T1000 (cell line): ENCODE measurements at places on chromosomes 7 and 10.

DNA sequence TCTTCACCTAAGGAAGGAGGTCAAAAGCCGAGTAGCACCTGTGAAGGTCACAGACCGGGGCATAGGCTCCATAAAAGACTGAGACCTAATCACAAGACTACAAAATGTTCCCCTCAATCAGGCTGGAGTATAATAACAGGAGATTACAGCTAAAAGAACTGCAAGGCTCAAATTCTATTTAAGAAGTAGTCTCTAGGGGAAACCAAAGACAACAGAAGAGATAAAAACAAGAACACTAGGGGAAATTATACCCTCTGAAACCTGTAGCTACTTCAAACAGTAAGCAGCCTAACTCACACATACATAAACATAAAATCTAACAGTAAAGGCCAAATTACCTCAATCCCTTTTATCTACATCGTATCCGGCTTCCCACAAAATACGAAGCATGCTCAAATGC is 38.3 kb downstream of the LMBR1 start:
- no peak for DNase-seq

DNA sequence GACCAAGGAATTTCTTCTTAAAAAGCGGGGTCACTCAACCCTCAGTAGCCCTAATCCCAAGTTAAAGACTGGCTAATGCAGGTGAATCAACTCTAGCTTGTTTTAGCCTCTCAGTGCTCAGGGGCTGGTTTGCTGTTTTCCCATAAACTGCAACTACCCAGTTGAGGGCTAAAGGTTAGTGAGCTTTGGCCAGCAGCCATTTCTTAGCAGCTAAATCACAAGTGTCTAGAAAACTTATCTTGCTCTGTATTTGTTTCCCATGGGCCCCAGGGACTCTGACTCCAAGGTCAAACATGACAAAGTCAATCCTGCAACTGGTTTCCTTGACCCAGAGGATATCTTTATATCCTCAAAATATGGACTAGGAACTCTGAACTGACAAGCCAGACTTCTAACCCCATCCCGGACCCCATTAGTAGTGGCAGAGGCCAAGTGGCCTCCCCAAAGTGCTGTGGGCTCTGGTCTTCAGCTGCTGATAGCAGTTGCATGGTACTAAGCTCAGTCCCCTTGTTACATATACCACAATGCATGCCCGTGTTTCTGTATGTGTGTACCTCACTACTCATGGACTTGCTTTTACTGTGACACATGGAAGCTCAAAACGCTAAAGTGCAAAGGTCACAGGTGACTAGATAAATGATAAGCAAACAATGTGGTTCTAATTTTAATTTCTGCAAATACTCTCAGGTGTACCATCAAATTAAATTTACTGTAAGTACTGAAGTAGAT is 793.0 kb upstream of the IGFBP3 start:
- DNase-seq = no peak

DNA sequence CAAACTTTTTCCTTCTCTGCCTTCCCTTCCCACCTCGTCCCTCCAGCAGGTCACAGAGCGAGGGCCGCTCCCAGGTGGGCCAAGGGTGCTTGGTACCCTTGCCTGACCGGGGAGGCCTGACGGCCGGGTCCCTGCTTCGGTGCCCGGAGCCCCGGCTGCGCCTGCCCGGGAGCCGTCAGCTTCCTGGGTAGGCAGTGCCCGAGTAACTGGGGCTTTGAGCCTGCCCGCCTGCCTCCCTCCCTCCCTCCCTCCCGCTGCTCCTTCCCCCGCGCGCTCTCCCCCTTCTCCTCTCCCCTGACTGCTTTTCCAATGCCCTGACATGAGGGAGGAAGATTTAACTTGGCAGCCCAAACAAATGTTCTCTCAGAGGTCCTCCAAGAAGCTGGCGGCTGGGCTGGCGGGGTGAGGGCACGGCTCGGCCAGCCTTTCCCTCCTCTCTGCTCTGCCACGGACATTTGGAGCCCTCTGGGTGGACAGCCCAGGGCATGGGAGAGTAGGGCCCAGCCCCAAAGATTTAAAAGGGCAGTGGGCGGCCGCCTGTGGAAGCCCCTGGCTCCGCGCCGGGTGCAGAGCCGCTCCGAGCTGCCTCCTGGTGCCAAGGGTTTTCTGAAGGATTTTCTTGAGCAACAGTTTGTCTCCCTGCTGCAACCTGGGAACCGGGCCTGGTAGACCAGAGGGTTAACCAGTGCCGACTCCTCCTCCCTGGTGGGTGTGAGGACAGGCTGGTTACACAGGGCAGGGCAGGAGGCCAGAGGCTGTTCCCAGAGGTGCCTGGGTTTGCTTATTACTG is 2.0 kb downstream of the ZMIZ1 start:
- peak; percentile 36 for DNase-seq

DNA sequence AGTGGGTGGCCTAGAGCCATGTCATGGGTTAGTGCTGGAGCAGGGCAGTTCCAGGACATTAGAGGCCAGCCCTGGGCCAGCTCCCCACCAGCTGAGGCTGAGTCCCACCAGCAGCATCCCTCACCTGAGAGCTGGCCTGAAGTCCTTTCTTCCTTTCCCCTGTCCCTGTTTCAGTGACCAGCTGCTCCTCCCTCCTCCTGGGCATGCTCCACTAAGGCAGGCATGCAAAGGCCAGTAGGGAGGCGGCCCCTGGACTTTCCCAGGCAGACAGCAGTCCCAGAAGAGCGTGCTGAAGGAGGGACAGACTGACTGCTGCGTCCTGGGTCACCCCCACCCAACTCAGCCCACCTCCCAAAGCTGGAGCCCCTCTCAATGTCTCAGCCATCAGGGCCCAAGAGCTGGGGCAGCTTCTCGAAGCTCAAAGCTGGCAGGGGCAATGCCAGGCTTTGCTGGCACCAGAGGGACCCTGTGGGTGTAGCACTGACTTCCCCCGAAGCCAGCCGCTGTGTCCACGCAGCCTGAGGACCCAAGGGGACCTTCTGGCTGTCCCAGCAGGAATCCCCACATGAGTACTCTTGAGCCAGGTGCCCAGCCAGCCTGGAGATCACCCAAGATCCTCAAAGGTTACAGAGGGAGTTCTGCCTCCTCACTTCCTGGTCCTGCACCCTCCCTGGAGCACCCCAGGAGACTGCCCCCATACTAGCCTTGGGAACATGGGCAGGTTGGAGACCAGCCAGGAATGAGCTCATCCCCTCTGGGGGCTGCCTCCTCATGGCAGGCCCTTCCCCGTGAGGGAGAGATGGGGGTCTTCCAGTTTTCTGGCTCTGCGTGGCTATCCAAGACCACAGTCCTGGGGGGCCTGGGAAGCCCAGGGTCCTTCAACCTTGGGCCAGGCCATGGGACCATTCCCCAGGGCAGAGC is 35.2 kb upstream of the RET start:
- no peak for DNase-seq

DNA sequence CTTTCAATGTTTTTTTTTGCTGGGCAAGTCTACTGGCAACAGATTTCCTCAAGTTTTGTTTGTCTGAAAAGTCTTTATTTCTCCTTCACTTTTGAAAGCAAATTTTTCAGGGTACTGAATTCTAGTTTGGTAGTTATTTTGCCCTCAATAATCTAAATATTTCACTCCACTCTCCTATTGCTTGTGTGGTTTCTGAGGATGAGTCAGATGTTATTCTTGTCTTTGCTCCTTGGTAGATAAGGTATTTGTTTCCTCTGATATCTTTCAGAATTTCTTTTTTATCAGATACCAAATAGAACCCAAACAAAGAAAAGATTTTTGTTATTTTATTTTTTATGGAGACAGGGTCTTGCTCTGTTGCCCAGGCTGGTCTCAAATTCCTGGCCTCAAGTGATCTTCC is 99.2 kb upstream of the MALRD1 start:
- DNase-seq = no peak

- DNase-seq = no peak
These were observed 66.3 kb upstream of the COMTD1 start for GRCh38 chr10:75302029-75302428.

DNA sequence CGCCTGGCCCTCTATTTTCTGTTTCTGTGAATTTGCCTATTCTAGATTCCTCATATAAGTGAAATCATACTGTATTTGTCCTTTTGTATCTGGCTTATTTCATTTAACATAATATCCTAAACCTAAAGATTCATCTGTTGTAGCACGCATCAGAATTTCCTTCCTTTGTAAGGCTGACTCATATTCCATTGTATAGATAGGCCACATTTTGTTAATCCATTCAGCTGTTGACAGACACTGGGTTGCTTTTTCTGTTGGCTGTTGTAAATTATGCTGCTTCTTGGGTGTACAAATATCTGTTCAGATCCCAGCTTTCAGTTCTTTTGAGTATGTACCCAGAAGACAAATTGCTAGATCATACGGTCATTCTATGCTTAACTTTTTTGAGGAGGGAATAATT is 28.8 kb upstream of the CUL1 start:
- no peak for DNase-seq

DNA sequence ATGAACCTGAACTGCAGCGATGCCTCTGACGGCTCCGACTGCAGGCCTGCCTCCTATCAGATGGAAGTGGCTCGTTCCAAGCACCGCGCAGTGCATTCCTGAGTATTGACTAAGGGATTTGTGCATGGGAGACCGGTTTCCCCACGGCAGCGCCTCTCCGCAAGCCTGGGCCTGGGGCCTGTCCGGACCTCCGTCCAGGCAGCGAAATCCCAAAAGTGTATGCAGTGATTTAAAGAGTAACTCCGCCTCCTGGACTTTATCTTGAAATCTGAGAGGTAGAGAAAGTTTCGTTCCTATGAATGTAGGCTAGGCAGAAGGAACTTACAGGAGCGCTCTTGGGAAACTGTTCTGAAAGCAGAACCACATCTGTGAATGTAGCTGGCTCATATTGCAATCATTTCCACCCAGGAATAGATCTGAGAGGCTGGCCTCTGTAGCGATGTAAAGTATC is 106.2 kb upstream of the CELF2 start:
- DNase-seq = peak; percentile 99

DNA sequence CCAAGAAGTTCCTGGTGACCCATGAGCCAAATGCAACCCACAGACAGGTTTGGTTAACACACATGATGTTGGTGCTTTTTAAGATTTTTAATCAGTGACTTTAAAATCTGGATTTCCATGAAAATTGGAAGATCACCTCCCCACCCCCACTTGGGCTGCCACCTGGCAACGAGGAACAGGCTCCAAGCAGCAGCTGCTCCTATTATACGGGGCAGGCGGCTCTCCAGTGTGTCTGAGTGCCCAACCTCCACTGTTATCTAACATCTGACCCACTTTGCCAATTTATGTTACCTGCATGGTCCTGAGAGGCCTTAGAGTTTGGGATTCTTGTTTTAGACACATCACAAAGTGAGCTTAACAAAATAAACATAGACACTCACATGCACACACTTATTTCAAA is 56.4 kb downstream of the SGMS1 start:
- DNase-seq = no peak

DNA sequence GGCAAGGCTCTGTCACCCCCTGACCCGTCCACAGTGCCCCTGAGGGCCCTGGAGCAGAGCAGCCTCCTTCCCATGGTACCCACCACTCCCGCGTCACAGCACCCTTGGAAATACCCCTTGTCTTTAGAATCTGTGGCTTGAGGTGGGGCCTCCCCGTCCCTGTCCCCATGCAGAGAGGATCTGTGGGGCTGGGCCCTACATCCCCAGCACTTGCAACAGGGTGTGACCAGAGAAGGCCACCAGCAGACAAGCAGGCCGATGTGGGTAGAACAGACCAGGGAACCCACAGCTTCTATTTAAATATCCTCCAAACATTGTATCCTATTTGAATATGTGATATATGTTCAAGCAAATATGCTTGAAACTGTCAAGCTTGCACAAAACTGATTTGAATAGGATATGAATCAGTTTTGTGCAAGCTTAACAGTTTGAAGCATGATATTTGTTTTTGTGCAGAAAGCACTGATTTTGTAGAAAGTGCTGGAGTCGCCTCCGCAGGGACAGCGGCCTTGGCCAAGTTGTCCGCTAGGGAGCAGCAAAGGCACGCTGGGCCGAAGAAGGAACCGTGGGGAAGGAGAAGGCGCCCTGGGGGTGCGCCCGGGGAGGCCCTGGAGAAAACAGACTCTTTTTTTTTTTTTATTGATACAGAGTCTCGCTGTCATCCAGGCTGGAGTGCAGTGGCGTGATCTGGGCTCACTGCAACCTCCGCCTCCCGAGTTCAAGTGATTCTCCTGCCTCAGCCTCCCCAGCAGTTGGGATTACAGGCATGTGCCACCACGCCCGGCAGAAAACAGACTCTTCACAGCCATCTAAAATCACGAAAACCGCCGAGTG is 2.2 kb downstream of the CFAP46 start:
- DNase-seq = no peak

- peak; percentile 42 for DNase-seq
These were observed 112.1 kb downstream of the SGMS1 start for GRCh38 chr10:50511492-50512213.

- no peak for DNase-seq
These were observed 8.1 kb downstream of the TASOR2 start for GRCh38 chr10:5692461-5693358.

- peak; percentile 68 for DNase-seq
These were observed 39.1 kb upstream of the PFKFB3 start for GRCh38 chr10:6163364-6164270.

DNA sequence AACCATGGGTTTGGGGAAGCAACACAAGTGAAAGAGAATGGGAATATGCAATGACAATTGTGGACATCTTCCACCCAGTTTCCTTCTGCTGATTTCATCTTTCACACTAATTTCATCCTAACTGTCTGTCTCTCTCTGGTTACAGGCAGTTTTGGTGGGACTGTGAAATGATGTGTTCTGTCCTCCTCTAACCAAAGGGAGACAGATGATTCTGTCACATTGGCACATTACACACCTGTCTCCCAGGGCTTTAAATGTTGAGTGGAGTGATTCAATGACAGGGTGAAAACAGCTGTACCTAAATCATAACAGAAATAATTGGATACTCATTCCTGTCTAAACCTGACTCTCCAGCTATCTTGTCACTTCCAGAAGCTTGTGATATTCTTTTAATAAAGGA is 60.0 kb downstream of the DGKB start:
- DNase-seq = no peak

DNA sequence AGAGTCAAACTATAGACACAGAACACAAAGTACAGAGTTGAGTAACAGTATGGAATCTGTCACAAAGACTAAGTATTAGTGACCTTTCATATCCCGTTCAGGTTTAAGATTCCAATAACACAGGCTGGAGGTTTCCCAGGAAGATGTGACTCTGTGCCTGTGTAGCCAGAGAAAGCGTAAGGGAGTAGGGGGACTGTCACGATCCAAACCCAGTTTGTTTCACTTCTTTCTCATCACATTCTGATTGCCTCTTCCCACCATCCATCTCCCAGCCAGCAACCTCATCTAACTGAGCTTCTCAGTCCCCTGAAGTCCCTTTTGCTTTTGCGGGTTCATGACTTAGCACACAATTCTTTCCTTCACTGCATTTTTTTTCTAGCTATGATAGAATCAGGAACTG is 76.4 kb upstream of the NPVF start:
- DNase-seq = no peak
